GM12891 (cell line): ENCODE measurements at places on chromosomes 2 and 18.

- DNase-seq = no peak
Measured at GRCh38 chr2:127811397-127812321, 688 bp upstream of the WDR33 start.

- DNase-seq = no peak
Measured at GRCh38 chr2:27925766-27926472, 35.4 kb downstream of the BABAM2 start.

GRCh38 chr2:60359569-60359968 is 193.9 kb downstream of the BCL11A start:
- no peak for DNase-seq

GRCh38 chr2:187360286-187360685 is 87.8 kb downstream of the CALCRL start:
- DNase-seq = no peak

DNA sequence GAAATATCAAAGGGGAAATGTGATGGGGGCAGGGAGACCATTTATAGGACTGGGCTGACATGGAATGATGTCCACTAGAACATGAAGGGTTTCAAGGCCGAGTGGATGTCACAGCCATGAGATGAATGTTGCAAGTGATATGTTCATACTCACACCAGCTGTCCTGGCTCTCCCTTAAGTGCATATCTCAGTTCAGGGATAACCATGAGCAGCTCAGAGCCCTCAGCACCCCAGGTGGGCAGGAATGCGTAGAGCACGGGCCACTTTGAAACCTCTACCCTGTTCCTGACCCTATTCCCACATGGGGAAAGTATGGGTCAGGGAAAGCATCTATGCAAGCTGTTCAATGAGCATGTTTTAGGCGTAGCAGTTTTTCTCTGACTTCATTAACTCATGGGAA is 12.4 kb upstream of the EML4 start:
- DNase-seq = no peak

GRCh38 chr18:70329071-70329470 is 40.2 kb downstream of the SOCS6 start:
- no peak for DNase-seq

- DNase-seq = no peak
Measured at GRCh38 chr18:9494778-9495331, 19.5 kb downstream of the RALBP1 start.

GRCh38 chr2:128735296-128735960 is 416.8 kb upstream of the HS6ST1 start:
- DNase-seq = no peak

DNA sequence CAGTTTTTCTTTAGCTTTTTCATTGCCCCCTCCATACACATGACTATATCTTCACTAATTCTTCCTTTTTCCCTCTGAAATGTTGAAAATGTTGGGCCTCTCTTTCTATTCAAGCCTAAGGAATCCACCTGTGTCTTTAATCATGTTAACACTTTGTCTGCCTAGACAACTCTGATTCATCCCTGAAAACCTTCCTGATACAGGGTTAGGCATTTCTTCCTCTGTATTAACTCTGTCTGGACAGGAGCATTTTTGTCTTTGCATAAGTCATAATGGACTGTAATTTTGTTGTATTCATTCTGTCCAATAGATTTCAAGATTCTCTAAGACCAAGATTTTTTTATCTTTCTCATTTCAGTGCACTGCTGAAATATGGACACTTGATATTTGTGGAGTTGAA is 297.3 kb downstream of the IKZF2 start:
- no peak for DNase-seq

GRCh38 chr2:27735263-27735904 is 36.1 kb upstream of the MRPL33 start:
- peak; percentile 41 for DNase-seq

- no peak for DNase-seq
Measured at GRCh38 chr18:23882616-23883276, 131.8 kb upstream of the TTC39C start.

- peak; percentile 27 for DNase-seq
Measured at GRCh38 chr2:78992451-78992806, 33.1 kb upstream of the REG3G start.

DNA sequence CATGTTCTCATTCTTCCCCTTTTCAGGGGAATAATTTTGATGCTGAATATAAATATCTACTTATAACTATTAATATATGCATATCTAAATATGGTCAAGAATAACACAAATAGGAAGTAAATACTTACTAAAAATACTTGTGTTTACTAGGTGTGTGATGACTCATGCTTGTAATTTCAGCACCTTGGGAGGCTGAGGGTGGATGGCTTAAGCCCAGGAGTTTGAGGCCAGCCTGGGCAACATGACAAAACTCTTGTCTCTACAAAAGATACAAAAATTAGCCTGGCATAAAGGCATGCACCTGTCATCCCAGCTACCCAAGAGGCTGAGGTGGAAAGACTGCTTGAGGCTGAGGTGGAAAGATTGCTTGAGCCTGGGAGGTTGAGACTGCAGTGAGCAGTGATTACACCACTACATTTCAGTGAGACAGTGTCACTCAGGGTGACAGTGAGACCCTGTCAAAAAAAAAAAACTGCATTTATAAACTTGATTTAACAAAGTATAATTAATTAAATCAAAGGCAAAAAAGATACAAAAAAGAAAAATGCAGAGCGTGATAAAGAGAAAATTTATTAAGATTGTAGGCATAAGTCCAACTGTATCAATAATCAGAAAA is 703.1 kb upstream of the VRK2 start:
- DNase-seq = no peak

DNA sequence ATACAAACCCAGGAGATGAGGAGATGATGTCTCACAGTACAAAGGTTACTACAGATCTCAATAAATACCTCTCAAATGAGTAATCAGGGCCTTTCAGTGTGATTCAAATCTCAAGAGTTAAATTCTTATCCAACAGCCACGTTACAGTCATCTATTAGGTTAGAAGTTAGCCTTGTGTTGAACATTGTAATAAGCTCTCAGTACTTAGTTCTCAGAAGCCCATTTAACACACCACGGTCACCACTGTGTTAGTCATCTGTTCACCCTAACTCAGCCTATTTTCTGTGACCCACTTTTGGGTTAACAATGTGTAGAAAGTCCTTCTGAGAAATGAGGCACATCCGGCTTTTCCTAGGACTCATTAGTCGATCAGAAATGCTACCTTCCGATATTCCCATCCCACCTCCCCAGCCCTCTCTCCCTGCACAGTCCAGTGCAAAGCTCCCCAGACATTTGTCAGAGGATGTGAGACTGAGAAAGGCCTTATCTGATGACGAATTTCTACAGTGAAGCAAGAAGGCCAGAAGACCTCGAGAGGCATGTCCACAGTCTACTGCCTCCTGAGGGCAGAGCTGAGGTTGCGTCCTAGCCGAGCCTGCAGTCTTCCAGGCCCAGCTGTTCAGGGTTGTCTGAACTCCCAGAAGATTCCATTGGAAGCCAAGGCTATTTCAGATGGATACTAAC is 92.6 kb downstream of the ACTR2 start:
- DNase-seq = no peak

GRCh38 chr2:235170536-235171521 is 219.0 kb downstream of the SH3BP4 start:
- no peak for DNase-seq

GRCh38 chr18:50582500-50582899 is 22.6 kb downstream of the MAPK4 start:
- DNase-seq = no peak

DNA sequence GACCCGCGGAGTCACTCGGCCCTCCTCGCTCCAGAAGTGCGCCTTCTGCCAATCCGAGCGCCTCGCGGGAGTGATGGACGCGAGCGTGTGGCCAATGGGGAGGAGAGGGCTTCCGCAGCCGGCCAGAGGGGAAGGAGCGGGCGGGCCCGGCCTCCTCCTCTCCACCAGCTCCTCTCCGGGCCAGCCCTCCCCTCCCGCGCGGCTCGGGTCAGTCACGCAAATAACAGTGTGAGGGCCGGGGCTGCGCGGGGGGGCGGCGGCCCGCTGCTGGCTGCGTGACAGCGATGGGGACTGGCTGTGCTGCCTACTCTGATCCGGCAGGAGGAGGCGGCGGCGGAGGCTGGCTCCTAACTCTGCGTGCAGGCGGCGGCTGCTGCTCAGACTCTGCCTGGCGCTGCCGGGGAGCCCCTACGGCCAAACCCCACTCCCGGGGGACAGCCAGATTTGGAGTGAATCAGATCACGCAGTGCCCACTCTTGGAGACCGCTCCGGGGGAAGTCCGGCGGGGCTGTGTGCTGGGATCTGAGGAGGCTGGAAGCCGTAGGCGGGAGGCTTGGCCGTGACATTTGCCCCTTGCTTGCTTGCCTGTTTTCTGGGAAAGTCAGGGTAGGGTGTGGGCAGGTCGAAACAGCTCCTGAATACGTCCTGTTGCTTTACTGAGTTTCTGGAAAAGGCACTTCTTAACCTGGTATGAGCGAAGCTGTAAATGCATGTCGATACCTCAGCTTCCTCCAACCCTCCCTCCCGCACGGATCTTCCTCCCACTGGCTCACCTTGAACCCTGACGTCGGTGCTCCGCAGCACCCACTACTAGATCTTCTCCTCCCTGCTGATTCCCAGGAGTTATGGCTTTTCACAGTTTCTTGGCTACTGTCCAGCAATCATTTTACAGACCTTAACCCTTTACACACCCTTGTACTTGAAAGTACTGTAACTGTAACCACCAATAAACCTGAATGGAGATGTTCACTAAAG is 97.9 kb upstream of the SERTAD2 start:
- DNase-seq = peak; percentile 97

DNA sequence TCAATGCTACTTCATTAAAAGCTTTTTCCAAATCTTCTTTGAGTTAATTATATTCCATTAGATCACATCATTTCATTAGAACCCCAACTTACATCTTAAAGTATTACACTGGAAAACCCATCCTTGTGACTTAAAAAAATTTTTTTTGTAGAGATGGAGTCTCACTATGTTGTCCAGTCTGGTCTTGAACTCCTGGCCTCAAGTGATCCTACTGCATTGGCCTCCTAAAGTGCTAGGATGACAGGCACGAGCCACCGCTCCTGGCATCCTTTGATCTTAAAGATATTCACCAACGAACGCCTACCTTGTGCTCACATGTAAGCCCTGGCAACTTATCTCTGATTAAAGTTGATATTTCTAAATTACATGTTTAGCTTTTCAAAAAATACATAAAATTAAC is 6.7 kb downstream of the LAPTM4A start:
- no peak for DNase-seq

DNA sequence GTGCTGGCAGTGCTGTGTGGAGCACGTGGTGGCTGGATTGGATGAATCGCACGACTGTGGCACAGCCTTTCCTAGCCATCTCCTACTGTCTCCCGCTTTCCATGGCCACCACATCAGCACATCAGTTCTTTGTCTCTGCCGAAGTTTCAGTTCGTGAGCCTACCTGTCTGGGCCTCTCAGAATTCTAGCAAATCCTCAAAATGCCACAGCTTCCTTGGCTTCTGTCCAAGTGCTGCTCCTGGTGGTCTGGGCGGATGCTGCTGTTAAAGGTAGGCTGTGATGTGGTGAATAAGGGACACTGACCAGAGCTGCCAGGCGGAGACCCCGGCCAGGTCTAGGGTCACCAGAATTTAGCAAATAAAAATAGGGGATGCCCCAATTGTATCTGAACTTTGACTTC is 237.4 kb downstream of the LPIN1 start:
- no peak for DNase-seq

- DNase-seq = no peak
Measured at GRCh38 chr2:160228141-160228917, 28.3 kb upstream of the ITGB6 start.

- DNase-seq = no peak
Measured at GRCh38 chr2:128622371-128622770, 303.7 kb upstream of the HS6ST1 start.

GRCh38 chr2:26556309-26557243 is 78.7 kb upstream of the OTOF start:
- no peak for DNase-seq

- no peak for DNase-seq
Measured at GRCh38 chr2:173524256-173524955, 169.7 kb downstream of the CDCA7 start.

DNA sequence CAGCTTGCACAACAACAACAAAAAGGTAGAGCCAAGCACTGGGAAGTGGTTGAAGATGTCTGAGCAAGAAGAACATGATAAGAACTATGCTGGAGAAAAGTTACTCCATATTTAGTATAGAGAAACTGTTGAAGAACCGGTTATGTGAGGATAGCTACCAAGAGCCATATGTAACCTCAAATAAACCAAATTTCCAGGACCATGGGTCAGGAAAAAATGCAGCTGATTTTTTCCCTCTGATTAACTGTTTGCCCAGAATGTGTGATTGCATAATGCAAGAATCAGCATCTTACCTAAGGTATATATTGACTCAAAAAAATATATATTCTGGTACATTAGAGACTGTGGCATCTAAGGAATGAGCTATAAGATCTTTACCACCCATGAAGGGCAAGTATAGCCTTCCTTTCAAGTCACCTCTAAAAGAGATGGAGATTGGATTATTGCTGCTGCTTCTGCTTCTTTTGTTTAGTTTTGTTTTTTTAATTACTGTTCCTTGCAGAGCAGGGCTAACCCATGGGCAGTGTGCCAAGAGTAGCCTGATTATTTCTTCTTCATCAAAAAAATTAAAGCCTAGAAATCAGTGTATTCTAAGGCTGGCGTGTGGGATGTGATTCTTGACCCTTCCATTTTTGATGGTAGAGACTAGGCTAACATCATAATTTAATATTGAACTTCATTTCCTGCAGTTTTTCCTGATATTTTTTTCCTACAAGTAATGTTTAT is 76.9 kb upstream of the MAP3K20 start:
- DNase-seq = no peak

DNA sequence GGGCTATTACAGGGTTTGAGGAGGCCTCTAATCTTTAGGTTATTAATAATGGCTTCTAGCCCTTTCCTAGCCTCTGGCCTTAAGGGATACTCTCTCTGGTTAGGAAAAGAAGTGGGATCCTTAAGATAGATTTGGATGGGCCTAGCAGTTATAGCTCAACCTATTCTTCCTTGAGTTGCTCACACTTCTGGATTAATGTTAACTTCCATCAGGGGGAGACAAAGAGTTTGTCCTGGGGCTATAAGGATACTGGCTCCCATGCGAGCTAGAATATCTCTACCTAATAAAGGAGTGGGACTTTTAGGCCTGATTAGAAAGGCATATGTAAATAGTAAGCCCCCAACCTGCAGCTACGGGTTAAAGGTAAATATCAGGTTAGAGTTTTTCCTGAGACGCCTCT is 14.3 kb upstream of the PTH2R start:
- DNase-seq = no peak

- no peak for DNase-seq
Measured at GRCh38 chr2:101844055-101844635, 146.6 kb downstream of the MAP4K4 start.

GRCh38 chr18:75977081-75977480 is 518.0 kb downstream of the ZNF516 start:
- DNase-seq = no peak

DNA sequence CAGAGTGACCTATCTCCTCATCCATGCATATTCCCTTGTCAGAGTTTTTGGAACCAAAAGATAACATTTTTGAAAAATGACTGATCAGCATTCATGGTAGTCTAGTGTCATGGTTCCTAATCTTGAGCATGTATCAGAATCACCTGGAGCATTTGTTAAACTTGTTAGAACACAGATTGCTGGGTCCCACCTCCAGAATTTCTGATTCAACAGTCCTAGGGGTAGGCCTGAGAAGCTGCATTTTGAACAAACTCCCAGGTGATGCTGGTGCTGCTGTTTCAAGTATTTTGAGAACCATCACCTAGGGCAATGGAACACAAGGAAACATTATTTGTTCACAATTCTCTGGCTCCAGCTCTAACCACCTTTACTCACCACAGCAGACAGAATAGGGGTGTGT is 21.0 kb downstream of the TMEM200C start:
- DNase-seq = no peak
